ENCODE measurements at places on chromosomes 5 and 9.
A peak's percentile ranks its signal among the peaks of the same experiment; 100 is the strongest.

- DNase-seq: peak; percentile 32
Measured at GRCh38 chr5:95620870-95621838, 1.3 kb downstream of the GPR150 start.

GRCh38 chr5:111942201-111942600, 185.2 kb upstream of the NREP start:
- DNase-seq: no peak

DNA sequence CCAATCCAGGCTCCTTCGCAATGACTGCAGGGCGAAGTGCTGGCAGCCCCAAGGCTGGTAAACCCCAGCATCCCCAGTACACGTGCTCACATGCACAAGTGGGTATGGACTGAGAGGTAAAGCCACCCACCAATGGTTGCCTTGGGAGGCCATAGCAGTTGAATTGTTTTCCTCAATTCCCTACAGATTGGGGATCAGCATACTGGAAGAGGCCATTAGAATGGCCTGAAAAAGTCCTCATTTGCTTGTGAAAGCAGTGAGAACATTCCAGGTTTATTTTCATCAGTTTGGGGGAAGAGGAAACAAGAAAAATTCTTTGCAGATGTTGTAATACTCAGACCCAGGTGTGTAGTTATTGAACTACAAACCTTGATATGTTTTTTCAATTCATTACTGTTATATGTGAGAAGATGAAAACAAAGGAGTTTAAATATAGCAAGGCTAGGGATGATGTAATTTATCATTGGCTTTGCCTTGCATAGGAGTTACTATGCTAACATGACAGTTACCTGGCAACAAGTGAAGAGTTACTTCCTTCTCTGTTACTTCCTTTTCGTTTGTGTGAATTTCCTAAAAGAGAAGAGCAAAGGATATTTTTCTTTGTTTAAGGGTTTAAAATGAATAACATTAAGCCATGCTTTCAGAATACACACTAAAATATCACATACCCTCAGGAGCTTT, 36.4 kb downstream of the MTMR12 start:
- no peak for DNase-seq

GRCh38 chr5:143010351-143010750, 240.2 kb downstream of the ARHGAP26 start:
- DNase-seq: no peak

DNA sequence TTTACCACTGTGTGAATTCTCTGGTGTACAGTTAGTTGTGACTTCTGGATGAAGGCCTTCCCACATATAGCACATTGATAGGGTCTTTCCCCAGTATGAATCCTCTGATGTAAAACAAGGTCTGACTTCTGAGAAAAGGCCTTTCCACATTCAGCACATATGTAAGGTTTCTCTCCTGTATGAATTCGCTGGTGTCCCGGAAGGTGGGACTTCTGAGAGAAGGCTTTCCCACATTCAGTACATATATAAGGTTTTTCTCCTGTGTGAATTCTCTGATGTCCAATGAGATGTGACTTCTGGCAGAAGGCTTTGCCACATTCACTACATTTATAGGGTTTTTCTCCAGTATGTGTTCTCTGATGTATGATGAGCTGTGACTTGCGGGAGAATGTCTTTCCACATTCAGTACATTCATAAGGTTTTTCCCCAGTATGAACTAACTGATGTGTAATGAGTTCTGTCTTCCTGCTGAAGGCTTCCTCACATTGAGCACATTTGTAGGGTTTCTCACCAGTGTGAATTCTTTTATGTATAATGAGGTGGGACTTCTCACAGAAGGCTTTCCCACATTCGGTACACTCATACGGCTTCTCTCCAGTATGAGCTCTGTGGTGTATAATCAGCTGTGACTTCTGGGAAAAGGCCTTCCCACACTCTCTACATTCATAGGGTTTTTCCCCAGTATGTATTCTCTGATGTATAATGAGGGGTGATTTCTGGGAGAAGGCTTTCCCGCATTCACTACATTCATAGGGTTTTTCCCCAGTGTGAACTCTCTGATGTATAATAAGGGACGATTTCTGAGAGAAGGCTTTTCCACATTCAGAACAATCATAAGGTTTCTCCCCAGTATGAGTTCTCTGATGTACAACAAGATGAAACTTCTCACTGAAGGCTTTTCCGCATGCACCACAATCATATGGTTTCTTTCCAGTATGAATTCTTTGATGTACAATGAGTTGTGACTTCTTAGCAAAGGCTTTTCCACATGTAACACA, 9.1 kb downstream of the ZNF300 start:
- DNase-seq: no peak

DNA sequence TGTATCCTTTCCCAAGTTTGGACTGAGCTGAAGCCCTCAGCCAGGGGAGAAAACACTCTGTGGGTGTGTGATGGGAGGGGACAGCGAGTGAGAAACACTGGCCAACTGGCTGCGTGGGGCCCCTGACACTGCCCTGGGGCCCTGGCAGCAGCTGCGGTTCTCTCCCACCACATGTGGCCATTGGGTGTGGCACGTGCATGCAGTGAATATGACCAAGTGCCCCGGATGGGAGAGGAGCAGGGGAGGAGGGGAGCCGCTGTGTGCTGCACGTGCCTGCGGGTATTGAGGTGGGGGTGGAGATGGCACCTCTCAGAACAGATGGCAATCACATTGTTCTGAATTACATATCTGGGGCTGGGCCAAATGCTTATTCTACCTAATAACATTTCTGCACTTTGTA, 242.4 kb upstream of the PCSK5 start:
- DNase-seq: no peak

DNA sequence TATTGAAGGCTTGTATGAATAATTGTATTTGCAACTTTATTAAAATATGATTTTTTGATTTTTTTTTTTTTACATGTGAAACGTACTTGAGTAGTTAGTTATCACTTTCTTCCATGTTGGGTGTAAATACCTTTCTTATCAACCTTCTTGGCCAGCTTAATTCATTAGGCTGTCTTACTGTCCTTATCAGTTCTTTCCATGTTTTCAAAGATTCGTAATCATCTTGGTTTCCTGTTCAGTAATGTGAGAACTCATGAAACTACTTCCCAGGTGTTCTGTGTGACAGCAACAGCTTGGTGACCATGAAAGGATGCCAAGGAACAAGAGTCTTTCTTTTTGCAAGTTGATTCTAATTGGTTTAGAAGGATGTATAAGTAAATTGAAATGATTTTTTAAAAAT, 100.0 kb downstream of the ADGRV1 start:
- DNase-seq: no peak

DNA sequence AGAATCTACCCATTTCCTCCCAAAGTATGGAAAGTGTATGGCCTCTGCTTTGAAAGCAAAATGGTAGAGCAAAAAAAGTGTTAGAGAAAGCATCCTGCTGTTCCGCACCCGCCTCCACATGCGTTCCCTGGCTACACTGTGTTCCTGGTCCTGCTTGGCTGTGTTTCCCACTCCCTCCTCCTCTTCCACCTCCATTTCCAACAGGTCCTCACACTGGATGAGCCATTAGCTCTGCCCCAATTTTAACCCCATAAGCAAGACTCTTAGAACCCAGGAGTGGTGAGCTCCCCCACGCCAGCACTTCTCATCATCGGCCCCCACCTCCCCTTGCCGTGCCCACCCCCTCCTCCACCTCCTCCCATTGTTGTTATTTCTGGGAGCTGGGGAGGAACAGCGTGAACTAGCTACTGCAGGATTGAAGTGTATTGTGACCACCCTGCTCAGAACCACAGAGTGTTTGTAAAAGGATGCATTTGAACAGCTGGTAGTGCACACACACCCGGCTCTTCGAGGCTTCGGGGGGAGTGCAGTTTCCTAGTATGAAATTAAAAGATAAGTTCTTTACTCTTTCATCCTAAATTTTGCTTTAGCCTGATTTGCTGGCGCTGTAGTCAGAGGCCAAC, 120.0 kb downstream of the PDZD2 start:
- DNase-seq: no peak

Data from T-helper 9 cell (primary cell).